Neural progenitor cell (in vitro differentiated cells): ENCODE measurements at places on chromosomes 2 and 18.
A peak's percentile ranks its signal among the peaks of the same experiment; 100 is the strongest.

DNA sequence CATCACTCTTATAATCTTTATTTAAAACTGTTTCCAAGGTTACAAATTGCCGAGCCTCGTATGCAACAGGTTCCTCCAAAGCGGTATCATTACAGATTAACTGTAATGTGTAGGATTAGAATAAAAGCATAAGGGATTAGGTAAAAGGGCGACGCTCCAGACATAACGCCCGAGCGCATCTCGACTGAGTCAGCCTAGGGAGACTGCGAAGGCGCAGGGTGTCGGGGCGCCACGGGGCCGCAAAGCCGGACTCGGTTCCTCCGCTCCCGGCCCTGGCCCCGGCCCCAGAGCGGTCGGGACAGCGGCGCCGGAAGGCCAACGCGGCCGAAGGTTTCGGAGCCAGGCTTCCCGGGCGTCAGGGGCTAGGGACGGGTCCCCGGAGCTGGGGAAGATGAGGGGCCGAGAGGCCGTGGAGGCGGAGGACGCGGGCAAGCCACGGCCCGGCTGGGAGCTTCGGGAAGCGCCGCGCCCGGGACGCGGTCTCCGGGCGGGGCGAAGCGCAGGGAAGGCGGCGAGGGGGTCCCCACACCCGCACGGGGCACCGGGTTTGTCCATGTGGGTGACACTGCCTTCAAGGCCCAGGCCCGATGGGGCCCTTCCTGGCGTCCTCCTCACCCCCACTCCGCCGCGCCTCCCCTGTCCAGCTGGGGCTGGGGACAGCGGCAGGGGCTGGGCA is 12.9 kb upstream of the SIX3 start:
- H3K27me3 ChIP-seq = peaks cover 91% of the 10 kb centered on the region
- H3K27ac ChIP-seq = no peak overlapping the region
- H3K4me1 ChIP-seq = peaks cover 94% of the 10 kb centered on the region
- H3K36me3 ChIP-seq = no peaks in the 10 kb centered on the region

DNA sequence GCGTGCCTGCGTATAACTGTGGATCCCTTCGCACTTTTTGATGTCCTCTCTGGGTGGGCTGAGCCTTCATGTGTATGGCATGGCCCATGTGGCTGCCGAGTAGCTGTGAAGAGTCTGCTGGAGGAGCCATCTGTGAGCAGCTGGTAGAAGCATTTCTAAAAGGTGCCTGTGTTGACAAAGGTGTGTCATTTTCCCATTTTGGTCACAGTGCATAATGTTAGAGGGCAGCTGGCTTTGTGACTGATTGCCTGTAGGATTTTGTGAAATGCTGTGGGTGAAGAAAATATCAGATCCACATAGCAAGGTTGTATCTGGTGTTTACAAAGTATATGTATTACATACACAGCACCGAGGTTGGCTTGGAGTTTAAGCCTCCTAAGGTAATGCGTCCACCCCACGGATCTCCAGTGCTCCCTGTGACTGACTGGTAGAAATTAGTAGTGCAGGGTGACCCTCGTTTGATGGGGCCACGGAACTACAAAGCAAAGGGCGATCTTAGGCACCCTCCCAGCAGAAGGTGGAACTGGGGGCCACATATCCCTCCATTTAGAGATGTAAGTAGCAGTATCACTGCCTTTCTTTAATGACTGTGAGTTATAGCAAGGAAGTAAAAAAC is 16.5 kb downstream of the GATA6 start:
- no peak for DNase-seq
- H3K36me3 ChIP-seq = no peaks in the 10 kb centered on the region
- H3K27ac ChIP-seq = no peak overlapping the region
- no peaks in the 10 kb centered on the region for H3K4me1 ChIP-seq
- H3K4me3 ChIP-seq = no peak overlapping the region

GRCh38 chr18:56235071-56235470 is 403.3 kb downstream of the TXNL1 start:
- peaks cover 8% of the 10 kb centered on the region for H3K36me3 ChIP-seq
- DNase-seq = no peak
- H3K27me3 ChIP-seq = no peaks in the 10 kb centered on the region
- H3K27ac ChIP-seq = peak overlapping the region; percentile 74
- peaks cover 28% of the 10 kb centered on the region for H3K4me1 ChIP-seq

DNA sequence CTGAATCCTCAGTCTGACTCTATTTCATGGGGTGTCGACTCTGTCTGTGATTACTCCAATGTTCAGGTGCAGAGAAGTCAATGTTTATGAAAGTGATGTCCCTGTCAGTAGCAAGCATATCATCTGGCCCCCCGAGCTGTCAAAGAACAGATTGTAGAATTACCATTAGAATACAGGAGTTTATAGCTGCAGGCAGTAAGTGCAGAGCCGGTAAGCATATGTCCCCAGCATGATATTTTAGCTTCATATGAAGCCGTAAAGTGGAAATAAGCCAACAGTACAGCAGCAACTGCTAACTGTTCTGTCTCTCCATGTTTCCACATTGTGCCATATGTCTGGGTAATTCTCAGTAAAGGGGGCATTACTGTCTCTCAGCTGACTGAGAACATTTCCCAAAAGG is 541.8 kb downstream of the SOX11 start:
- H3K27me3 ChIP-seq = no peaks in the 10 kb centered on the region
- no peaks in the 10 kb centered on the region for H3K36me3 ChIP-seq

- H3K4me1 ChIP-seq = peaks cover 7% of the 10 kb centered on the region
- no peak overlapping the region for H3K27ac ChIP-seq
- H3K4me3 ChIP-seq = no peak overlapping the region
- no peaks in the 10 kb centered on the region for H3K27me3 ChIP-seq
- no peaks in the 10 kb centered on the region for H3K36me3 ChIP-seq
- no peak for DNase-seq
Observed at GRCh38 chr2:238094438-238095022, 5.6 kb upstream of the ESPNL start.

DNA sequence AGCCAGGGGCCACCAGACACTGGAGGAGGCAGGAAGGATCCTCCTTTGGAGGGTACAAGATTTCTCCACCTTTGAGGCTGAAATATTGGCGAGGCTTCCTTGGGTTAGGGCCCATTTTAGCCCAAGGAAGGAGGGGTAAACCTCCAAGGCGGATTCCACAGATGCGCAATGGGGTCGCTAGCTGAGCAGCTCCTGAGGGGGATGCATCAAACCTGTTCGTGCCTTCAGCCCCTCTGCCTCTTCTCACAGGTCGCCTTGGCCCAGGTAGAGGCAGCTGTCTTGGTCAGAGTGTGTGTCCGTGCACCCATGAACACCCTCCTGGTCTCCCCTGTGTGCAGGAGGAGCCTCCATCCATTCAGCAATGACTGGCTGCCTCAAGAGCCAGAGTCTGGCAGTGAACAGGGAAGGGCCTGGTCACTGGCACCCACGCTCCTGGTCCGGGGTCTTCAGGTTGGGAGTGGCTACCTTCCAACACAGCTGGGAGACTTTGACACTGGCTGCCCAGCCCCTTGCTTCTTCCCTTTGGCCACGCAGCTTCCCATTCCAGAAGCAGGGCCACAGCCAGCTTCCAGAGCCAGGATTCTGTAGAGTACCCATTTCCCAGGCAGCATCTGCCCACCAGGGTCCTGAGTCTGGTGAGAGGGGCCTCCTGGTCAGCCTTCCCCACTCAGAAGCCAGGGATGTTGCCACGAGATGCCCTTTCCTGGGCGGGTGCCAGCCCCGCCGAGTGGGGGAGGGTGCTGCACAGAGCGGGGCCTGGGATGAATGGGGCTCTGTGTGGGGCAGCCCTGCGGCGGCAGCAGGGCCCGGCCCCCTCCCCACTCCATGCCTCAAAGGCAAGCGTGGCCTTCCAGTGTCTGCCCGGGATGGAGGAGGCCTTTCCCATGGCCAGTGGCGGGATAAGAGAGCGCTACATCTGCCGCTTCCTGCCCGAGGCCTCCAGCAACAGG is 95.8 kb upstream of the GPC1 start:
- no peak overlapping the region for H3K27ac ChIP-seq
- no peaks in the 10 kb centered on the region for H3K36me3 ChIP-seq
- no peaks in the 10 kb centered on the region for H3K4me1 ChIP-seq

DNA sequence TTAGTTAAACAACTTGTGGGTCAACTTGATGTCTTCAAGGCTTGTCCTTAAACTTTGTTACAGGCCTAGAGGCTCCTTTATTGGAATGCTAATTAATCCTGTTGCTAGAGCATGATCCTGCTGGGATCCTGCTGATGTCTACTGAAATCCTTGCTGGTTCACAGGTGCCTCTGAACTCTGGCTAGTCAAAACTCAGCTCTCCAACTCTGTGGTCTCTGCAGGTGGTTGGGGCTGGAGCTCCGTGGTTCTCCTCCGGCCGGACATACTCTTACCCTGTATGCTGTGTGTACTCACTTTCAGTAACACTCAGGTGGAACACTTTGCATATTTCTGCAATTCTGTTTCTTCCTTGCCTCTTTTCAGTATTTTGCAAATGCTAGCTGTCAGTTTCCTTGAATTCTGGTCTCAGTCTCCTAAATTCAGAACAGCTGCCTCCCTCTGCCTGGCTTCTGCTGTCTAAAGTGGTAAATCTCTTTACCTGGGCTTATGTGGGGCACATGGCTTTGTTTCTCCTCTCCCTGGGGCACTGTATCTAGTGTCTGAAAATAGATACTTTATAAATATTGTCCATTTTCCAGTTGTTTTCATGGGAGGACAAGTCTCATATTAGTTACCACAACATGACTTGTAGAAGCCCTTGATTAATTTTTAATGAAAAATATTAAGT is 113.0 kb downstream of the ATP9B start:
- peaks cover 11% of the 10 kb centered on the region for H3K4me1 ChIP-seq
- H3K36me3 ChIP-seq = no peaks in the 10 kb centered on the region
- no peak overlapping the region for H3K4me3 ChIP-seq
- DNase-seq = peak; percentile 35
- H3K27me3 ChIP-seq = no peaks in the 10 kb centered on the region

- no peaks in the 10 kb centered on the region for H3K27me3 ChIP-seq
- no peak for DNase-seq
- H3K4me1 ChIP-seq = peaks cover 9% of the 10 kb centered on the region
- no peak overlapping the region for H3K4me3 ChIP-seq
- H3K27ac ChIP-seq = no peak overlapping the region
Observed at GRCh38 chr2:127181851-127182250, 38.2 kb downstream of the CYP27C1 start.

- no peaks in the 10 kb centered on the region for H3K36me3 ChIP-seq
- H3K27ac ChIP-seq = no peak overlapping the region
- no peak overlapping the region for H3K4me3 ChIP-seq
- H3K4me1 ChIP-seq = peaks cover 4% of the 10 kb centered on the region
- H3K27me3 ChIP-seq = no peaks in the 10 kb centered on the region
- no peak for DNase-seq
Observed at GRCh38 chr2:234031207-234031606, 19.3 kb upstream of the SPP2 start.

- H3K4me1 ChIP-seq = peaks cover 16% of the 10 kb centered on the region
- no peak overlapping the region for H3K4me3 ChIP-seq
- no peak overlapping the region for H3K27ac ChIP-seq
- H3K27me3 ChIP-seq = no peaks in the 10 kb centered on the region
- DNase-seq = peak; percentile 3
- H3K36me3 ChIP-seq = no peaks in the 10 kb centered on the region
Observed at GRCh38 chr2:39608686-39609441, 56.9 kb upstream of the TMEM178A start.
